Fibroblast of the aortic adventitia (primary cell): ENCODE measurements at places on chromosomes 4 and X. TPM values are rescaled to one million over a fixed set of nuclear protein-coding genes. Genes with fewer than 3 reads are reported as not detected.

DNA sequence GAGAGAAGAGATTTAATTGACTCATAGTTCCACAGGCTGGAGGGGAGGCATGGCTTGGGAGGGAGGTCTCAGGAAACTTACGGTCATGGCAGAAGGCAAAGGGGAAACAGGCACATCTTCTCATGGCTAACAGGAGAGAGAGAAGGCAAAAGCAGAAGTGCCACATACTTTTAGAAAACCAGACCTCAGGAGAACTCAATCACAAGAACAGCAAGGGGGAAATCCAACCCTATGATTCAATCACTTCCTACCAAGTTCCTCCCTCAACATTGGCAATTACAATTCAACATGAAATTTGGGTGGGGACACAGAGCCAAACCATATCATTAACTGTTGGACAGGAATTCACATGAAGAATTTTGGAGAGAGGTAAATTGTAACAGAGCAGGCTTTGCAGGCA lies 485.3 kb upstream of the PITX2 start:
- DNase-seq = no peak

- no peak for DNase-seq
Measured at GRCh38 chr4:154961263-154961662, 180.2 kb downstream of the RBM46 start.

DNA sequence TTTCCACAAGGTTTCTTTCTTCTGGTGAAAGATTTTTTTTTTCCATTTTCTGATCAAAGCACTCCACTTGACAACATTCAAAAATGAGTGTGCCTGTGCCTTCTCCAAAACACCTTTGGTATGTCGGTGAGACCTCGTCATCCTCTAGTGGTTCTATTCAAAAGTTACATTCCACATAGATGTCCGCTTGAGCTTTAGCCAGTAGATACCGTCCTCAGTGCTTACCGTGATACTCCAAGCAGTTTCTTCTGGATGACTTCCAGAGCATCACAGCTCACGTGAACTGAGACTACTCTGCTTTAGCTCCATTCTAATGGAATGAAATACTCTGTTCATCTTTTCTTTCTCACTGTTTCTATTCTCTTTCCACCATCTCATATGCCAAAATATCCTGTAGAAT lies 38.2 kb upstream of the VEGFC start:
- no peak for DNase-seq

DNA sequence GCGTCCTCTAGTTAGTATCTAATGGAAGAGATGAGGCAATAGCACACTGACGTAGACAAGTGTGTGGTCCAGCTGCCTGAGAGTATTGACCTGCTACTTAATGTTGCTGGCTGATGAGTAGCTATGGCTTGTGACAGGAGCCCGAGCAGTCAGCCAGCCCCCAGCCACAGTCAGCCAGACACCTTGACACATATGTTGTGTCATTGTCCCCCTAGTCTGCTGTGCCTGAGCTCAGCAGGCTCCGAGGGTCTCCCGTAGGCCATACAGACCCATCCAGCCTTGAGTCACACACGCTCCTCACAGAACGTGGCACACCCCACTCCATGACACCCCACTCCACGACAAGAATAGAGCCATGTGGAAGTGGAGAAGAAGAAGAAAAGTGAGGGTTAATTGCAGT lies 362.1 kb downstream of the UNC5C start:
- DNase-seq = no peak

MAGEA2B gene
- total RNA-seq = not detected in 2 replicates

COX7B2 gene
- not detected in 2 replicates for total RNA-seq

NSUN7 gene
- under 0.01 TPM in 1 of 2 replicates, not detected in the other for total RNA-seq

RBMXL3 gene
- total RNA-seq = not detected in 2 replicates

MRFAP1 gene
- 142 and 482 TPM in 2 replicates for total RNA-seq
